ENCODE measurements at places on chromosomes 3 and 15.

- no peak for DNase-seq
These were observed 30.8 kb downstream of the MDFIC2 start for GRCh38 chr3:70281663-70282062.

DNA sequence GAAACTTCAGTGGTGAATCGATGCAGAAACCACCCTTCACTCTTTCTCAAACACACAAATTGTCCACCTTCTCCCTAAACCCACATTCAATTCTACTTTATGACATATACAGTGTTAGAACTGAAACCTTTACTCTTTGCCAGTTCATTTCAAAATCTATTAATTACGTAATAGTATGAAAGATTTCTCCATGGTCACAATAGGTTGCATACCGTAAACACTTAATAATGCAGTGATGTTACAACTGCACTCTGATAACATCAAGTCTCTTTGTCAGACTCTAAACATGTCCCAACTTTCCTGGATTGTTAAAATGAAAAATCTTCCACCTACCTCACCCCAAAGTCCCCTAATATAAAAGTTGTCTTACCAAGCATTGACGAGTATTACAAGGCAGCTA is 111.8 kb upstream of the PROK2 start:
- DNase-seq: no peak

DNA sequence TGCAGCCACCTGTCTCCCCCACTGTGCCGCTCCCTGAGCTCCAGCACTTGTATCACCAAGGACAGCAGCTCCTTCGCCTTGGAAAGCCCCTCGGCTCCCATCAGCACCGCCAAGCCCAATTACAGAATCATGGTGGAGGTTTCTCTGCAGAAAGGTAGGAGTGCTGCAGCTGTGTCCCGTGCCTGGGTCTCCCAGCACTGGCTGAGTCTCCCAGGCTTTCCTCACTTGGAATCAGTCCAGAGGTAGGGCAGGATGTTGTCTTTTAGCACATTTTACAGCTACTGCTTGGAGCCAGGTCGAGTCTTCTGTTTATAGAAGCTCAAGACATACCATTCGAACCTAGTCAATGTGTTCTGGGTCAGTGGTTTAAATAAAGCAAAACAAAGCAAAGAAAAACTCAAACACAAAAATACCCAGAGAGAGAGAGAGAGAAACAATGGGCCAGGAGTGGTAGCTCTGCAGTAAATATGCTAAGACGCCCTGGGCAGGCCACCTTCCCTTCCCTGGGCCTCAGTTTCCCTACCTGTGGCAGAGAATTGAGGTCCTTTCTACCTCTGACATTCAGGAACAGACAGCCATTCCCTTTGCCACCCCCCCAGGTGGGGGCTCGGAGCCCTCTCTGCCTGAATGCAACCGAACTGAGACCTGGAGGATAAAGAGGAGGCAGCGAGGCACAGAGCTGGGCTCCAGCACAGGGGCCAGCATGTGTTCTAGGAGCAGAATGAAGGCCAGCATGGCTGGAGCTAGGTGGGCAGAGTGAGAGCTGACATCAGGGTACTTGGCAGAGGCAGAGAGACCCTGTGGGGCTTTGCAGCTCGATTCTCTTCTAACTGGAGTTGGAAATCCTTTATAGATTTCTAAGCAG is 44.1 kb downstream of the STARD5 start:
- DNase-seq: no peak

- no peak for DNase-seq
These were observed 106.6 kb downstream of the LRIG1 start for GRCh38 chr3:66394019-66394752.

- DNase-seq: no peak
These were observed 277.1 kb downstream of the MAGI1 start for GRCh38 chr3:65761446-65762234.

GRCh38 chr3:40172560-40172959 is 136.9 kb upstream of the EIF1B start:
- no peak for DNase-seq

DNA sequence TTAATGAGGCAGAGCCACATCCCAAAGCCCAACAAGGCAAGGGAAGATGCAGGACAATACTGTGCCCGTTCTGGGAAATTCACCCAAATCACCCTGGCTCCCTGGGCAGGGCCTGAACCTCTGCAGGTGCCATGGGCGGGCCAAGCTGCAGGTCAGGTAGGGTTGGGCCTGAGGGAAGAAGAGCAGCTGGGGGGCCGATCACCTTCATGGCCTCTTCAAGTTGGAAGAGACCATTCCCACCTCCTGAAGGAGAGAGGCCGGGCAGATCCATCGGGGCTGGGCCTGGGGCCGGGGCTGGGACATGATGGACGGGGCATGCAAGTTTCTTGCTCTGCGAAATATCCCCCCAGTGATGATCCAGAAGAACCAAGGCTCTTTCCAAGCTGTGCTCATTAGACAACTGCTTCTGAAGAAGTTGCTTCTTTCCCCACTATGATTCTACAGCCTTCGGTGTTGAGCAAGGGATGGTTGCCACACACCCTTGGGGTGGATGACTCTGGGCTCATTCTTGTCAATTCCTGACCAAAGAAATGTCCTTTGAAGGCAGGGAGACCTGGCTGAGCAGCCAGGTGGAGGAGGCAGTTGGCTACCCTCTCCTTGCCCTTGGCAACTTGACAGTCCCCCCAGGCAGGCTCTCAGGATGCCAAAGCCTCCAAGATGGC is 38.2 kb downstream of the KLHL25 start:
- no peak for DNase-seq

- no peak for DNase-seq
These were observed 138.3 kb downstream of the RYR3 start for GRCh38 chr15:33448961-33449606.
